K562 (cell line): ENCODE measurements at places on chromosomes 16 and 17. TPM values are rescaled to one million over a fixed set of nuclear protein-coding genes. Genes with fewer than 3 reads are reported as not detected.

The NACA2 gene
- total RNA-seq = not detected in 2 replicates

The TBC1D3C gene
- not detected in 2 replicates for total RNA-seq

DNA sequence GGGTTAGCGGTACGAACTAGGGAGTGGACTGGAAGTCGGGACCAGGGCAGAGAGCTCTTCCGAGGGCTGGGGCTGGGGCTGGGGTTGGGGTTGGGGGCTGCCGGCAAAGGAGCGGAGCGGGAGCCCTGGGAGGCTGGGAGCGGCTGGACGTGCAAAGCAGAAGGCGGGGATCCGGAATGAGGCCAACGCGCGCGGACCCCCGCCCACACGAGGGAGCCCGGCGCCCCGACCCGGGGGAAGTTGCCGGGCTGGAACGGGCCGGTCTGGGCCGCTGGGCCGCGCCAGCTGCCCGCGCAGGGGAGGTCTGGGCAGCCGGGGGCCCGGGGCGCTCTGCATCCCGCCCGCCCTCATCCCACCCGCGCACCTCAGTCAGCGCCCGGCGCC, 323 bp downstream of the ST3GAL2 start:
- peaks cover 38% of the 10 kb centered on the region for H3K4me1 ChIP-seq
- peak overlapping the region; percentile 94 for H3K4me3 ChIP-seq
- no peaks in the 10 kb centered on the region for H3K27me3 ChIP-seq
- H3K36me3 ChIP-seq = peaks cover 25% of the 10 kb centered on the region
- peak; percentile 84 for DNase-seq

The TBC1D3E gene
- total RNA-seq = not detected in 2 replicates

- no peaks in the 10 kb centered on the region for H3K27me3 ChIP-seq
- no peak overlapping the region for H3K27ac ChIP-seq
- H3K4me3 ChIP-seq = no peak overlapping the region
- peaks cover 35% of the 10 kb centered on the region; the same call in 2 of the 3 replicates for H3K36me3 ChIP-seq
These were observed 46.8 kb downstream of the OMG start for GRCh38 chr17:31250229-31250628.

The PRAC1 gene
- not detected in 2 replicates for total RNA-seq
